ENCODE measurements at places on chromosomes 1 and 21.

DNA sequence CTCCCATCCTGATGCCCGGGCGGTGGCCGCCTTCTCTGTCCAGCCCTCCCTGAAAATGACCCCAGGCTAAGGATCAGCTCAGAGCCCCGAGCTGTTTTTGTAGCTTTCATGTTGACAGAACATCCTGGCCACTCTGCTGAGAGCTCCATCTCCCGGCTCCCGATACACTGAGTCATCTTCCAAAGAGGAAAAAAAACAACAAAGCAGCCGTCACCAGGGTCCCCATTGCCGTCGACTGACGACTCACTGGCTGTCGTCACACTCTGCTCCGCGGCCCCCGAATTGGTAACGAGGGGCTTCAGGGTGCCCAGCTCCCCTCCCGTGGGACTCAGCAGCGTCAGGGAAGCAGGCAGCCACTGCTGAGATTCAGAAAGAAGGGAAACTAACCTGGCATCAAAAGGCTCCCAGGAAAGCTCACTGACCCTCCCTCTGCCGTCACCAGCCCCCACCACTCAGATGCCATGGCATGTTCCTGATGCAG, 67.2 kb downstream of the CD46 start:
- DNase-seq = no peak

DNA sequence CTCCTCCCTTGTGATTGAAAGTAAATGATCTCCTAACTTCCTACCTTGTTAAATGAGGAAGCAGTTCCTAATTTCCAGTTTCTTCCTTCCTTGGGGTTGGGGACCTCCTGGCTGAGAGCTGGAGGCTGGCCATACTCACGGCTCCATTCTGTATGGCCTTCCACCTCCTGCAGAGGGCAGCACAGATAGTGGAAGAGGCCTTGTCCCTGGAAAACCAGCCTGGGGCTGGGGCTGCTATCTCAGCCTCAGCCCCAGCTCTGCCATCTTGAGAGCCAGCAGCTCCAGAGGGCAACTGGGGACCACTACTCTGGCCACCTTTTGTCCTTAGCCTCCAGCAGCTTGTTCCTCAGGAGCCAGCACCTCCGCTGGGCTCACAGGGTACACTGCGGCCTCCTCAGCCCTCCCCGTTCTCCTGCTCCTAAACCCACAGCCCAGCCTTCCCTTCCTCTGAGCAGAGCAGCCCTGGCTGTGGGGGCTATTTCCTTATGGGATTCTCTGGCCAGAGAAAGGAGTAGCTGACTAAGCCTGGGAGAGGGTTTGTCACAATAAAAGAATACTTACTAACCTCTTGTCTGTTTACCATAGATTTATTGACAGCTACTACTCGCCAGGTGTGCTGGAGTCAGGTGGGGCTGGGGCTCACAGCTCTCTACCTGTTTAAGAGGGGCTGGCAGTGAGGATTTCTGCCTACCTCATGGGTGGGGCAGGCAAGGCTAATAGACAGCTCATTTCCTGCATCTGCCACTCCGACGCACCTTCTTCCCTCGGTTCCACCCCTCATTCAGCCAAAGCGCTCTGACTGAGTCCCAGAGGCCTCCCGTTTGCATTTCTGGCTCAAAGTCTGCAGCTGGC, 6.3 kb downstream of the TMEM234 start:
- peak; percentile 50 for DNase-seq

DNA sequence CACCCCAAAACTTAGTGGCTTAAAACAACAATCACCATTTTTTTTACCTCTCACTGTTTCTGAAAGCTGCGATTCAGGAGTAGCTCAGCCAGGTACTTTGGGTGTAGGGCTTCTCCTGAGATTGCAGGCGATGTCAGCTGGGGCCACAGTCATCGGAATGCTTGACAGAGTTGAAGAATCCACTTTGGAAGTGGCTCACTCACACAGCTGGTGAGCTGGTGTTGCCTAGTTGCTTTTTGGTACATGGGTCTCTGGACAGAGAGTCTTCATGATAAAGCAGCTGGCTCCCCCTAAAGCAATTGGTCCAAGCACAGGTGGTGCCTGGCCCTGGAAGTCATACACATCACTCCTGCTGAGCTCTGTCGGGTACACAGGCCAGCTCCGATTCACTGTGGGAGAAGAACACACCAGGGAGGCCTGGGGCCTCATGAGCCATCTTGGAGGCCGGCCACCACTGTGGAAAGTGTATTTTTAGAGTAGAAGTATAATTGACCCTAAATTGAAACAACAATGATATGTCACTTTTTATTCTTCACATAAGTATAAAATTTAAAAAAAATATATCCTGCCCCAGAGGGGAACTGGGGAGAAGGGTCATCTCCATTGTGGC, 75.2 kb upstream of the GALNT2 start:
- DNase-seq = no peak

DNA sequence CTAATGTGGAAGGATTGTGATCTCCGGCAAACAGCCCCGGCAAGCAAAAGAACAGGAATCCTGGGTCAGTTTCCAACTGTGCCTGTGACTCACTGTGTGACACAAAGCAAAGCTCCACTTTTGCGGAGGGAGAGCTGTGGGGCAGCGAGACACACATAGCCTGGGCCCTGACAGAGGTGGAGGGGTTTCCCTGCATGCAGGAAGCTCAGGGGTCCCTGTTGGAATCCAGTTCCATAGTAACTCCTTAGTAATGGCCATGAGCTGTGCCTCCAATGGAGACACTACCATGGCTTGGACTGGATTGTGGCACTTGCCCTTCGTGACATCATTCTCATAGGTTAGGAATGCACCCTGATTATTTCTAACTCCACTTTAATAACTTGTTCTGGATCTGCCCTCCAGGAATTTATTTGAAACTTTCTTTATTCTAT, 47.0 kb upstream of the ATF3 start:
- DNase-seq = no peak

DNA sequence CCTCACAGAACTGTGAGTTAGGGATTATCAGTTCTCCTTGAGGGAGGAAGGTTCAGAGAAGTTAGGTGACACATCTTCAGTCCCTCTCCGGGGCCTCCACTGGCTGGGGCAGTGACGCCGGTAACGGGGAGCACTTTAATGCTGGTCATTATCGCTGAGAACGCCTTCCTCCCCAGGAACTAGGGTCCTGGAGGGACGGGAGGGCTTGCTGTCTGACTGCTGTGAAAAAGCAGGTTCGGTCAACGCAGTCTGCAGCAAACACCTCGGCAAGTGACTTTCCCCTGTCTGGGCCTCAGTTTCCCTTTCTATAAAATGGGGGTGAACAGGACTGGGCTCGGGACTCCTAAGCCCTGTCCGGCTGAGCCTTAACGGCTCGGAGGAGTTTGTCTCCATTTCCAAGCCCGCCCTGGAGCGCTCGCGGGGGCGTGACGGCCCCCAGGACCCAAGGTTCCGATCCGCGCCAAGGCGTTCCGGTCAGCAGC, 341 bp upstream of the TMEM61 start:
- DNase-seq = no peak

DNA sequence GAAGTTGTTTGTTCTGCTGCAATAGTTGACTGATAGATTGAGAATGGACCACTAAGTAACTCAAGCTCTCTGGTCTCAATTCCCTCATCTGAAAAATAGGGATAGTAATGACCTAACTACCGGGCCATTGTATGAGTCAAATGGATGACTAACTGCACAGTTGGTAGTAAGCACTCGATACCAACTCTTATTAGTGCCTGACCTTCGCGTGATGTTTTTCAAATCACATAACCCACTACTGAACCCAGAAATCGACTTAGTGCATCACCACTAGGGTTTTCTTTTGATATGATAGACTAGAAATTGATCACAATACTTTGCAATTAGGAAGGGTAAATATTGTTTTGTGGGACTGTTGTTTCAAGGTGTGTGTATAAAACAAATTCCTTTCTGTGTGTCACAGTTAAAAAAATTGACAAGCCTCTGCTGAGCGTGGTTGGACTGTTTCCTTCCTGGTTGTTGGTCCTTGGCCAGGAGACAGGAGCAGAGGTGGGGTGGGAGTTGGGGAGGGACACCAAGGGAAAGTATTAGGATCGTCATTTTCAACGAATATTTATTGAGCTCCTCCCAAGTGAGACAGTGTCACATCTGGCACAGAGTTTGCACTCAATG, 54.0 kb upstream of the LRP8 start:
- DNase-seq = no peak

All from memory B cell (primary cell).